Body of pancreas (tissue), 4 donors: ENCODE measurements at places on chromosomes 6 and 20. TPM values are rescaled to one million over a fixed set of nuclear protein-coding genes. Genes with fewer than 3 reads are reported as not detected.

- peak; percentile 31 for DNase-seq
Measured at GRCh38 chr6:157096522-157096921, 226.8 kb downstream of the TMEM242 start.

DNA sequence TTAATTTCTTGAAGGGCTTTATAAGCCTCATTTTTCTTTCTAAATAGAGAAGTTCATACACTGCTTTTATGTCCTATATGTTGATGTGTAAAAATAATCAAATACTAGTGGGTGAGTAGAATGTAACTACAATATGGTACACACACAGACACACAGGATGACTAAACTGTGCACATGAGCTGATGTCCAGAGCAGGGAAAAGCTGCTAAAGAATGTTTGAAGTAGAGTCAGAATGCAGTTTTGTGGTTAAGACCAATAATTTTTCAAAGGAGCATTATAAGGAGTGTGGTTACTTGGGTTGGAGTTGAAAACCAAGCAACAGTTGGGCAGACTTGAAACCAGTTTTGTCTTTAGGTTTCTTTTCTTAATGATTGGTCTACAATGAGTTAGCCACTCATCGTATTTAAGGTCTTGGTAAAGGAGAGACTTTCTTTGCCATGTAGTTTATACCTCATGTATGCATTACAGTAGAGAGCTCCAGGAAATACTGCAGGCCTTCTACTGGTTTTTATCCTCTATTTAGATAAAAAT is 196.6 kb downstream of the ESR1 start:
- no peak for DNase-seq

DNA sequence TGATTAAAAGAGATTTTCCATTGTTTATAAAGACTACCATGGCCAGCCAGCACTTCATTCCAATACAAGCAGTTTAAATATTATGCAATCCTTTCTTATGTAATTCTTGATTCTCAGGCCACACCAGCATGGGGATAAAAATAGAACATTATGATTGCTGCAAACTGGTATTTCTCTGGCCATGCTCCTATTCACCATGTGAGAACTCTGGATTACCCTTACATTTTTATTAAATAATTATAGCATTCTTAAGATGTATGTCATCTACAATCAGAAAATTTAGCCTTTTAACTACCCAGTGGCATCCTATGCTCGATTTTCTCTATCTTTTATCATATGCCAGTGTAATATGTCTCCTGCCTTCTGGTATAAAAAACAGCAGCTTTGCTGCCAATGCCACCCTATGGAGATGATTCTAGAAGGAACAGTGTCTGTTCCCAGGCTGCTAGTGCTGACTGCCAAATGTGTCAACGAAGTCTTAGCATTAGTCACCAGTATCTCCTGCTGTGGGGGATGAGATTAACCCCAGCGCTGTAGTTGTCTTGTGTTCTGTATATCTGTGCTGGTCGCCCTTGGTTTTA is 501.4 kb downstream of the BCKDHB start:
- peak; percentile 8 for DNase-seq

DNA sequence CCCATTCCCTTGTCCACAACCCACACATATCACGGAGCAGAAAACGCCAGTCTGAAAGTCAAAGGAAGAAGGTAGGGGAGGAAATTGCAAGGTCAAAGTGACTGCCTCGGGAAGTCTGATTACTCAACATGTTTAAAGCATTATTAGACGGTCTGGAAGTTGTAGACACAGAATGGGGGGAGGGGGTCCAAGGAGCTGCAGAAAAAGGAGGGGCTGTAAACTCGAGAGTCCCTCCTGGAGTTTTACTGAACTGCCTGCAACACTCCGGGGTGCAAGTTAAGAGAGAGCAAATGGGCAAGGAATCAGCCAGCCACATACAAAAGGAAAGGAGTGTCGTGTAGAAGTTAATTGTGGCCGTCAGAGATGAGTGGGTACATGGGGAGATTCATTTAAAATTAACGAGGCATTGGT is 417.7 kb upstream of the JARID2 start:
- no peak for DNase-seq

DNA sequence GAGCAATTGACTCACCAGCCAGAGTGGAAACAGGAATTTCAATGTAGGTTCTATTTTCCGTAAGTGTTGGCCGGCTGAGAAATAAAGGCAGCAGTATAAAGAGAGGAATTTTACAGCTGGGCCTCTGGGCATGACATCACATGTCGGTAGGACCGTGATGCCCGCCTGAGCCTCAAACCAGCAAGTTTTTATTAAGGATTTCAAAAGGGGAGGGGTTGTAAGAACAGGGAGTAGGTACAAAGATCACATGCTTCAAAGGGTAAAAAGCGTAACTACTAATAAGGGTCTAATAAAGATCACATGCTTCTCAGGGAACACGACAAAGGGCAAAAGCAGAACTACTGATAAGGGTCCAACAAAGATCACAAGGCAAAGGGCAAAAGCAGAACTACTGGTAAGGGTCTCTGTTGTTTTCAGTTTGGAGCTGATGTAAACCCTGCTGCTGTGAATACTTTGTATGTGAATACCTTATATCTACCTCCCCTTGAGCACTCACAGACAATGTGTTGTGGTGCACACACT is 9.0 kb upstream of the TULP4 start:
- DNase-seq, result no peak

DNA sequence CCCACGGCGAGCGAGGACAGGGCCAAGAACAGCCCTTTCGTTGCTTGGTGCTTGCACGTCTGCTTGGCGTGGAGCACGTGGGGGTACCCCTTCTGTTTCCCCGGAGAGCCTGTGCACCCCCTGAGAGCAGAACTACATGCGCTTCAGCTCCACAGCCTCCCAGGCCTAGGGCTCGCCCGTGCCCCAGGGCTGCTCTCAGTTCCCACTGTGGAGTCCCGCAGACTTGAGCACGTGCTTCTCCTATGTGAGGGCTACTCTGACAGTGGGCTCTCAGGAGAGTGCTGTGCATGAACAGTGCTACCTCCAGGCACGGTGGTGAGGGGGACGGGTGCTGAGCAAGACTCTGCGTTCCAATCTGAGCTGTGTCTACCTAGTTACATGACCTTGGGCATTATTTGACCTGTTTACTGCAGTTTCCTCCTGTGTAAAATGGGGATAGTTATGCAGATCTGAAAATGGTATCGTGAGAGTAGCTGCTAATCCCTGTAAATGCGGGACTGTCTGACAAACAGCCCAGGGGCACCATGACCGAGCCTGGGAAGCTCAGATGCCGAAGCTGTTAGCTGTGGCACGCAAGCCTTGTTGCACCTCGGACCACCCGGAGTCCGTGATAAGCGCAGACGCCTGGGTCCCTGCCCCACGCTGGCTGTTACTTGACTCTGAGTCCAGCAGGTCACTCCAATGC is 82.4 kb downstream of the IRF4 start:
- no peak for DNase-seq

DNA sequence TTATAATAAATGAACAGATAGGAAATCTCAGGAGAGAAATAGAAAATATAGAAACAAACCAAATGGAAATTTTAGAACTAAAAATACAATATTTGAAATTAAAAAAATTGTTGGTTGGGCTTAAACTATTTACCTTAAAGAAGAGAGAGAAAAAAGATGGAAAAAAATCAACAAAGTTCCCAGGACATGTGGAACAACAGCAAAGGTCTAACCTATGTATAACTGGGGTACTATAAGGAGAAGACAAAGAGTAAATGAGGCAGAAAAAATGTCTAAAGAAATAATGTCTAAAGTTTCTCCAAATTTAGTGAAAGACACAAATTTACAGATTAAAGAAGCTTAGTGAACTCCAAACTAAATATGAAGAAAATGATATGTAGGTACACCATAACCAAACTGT is 41.1 kb upstream of the ZBTB24 start:
- no peak for DNase-seq

DNA sequence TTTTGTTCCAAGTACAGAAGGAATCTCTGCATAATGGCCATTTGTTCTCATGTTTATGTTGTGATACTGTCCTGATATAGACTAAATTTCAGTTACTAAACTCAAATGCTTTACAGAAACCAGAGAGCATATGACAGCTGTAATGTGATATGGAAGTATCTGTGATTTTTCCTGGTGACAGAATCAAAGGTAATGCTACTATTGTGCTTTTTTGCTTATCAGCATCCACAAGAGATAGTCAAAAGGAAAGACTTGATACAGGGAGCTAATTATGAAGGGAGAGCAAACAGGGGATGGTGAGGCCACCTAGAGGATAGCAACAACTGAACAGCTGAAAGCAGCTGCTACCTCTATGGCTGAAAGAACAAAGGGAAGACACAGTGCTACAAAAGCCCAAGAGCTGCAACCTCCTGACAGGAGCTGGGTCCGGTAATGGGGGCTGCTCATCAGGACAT is 181.4 kb downstream of the PHF3 start:
- no peak for DNase-seq

GRCh38 chr6:49004801-49005200 is 458.3 kb downstream of the MMUT start:
- DNase-seq, result no peak

- DNase-seq, result no peak
Measured at GRCh38 chr6:28224131-28225055, 682 bp upstream of the ZSCAN9 start.

DNA sequence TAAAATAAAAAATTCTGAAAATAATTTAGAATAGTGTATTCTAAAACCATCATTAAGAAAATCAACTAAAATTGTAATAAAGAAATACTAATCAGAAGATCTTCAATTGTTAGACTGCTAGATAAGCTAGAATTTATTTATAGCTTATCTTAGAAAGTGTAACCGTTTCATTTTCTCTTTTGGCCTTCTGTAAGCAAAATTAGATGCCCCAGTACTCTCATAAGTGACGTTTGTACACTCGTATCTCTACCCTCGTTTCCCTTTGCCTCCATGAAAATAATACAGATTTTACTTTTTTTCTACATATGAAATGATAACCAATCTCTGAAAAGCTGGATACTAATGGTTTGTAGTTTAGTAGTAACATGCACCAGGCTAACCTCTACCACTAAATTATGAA is 19.8 kb downstream of the DSE start:
- DNase-seq, result no peak

DNA sequence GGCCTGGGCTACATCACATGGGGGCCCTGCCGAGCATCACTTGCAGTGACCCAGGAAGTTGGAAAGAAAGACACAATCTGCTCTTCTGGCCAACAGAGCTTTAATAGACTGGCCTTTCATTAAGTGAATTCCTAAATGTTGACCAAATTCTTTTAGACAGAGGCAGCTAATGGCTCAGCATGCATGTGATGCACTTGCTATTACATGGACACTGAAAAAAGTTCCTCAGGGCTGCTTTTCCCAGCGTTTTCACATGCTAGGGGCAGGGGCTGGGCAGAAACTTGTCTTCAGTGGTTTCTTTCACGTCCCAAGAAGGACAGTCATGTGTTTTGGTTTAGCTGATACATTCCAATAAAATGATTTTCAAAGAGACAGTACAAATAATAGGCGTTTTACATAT is 651.0 kb upstream of the SLC35B3 start:
- DNase-seq, result no peak

C20orf204 gene
- 0.52 TPM for total RNA-seq

NOP56 gene
- 165 TPM for total RNA-seq

AVP gene
- not detected for total RNA-seq

IL20RA gene
- total RNA-seq, result 23.7 TPM

VWA7 gene
- total RNA-seq, result 6.3 TPM
